ENCODE measurements at places on chromosomes 11 and 22.

GRCh38 chr11:130670200-130670599, 221.8 kb downstream of the ADAMTS15 start:
- no peak for DNase-seq

DNA sequence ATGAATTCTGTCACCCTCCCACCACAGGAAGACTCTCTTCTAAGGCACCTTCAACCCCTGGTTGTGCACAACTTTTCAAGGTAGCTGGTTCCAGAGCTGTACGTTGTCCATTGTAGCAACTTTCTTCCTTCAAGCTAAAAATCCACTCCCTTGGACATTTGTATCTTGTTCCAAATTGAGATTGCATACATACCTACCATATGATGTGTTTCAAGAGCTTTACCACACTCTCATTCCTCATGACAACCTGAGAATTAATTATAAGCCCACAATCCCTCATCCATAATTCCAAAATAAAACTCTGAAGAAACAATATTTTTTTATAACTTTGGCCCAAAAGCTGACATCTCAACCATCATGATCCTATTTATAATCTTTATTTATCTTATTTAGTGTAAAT, 3.0 kb downstream of the OR52W1 start:
- no peak for DNase-seq

DNA sequence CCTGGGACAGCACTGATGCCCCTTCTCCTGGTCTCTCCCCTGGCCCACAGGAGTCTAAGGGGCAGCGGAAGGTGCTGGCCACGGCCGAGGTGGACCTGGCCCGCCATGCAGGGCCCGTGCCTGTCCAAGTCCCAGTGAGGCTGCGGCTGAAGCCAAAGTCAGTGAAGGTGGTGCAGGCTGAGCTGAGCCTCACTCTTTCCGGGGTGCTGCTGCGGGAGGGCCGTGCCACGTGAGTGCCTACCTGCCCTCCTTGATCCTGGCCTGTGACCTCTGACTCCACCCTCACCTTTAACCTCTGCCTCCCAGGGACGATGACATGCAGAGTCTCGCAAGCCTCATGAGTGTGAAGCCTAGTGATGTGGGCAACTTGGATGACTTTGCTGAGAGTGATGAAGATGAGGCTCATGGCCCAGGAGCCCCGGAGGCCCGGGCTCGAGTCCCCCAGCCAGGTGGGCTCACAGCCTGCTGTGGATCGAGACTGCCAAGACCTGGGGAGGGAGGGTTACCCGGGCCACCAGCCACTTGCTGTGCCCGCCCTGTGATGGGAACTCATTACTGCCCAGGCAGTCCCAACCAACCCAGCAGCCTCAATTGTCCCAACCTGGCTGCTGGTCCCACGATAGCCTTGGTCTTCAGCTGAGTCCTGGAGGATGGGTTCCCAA, 4.3 kb downstream of the EHBP1L1 start:
- DNase-seq = no peak

DNA sequence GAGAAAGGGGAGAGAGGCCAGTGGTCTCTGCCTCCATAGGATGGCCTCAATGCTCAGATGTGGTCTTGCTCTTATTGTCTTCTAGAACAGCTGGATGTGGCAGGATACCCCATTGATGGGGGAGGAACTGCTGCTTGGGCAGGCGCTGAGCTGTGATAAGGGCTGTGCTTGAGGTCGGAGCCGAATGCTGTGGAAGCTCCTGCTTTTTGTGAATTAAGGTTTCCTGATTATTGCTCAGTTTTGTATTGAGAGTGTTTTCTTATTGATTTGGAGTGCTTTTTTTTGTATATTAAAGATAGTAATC, 57.2 kb downstream of the CABIN1 start:
- no peak for DNase-seq

DNA sequence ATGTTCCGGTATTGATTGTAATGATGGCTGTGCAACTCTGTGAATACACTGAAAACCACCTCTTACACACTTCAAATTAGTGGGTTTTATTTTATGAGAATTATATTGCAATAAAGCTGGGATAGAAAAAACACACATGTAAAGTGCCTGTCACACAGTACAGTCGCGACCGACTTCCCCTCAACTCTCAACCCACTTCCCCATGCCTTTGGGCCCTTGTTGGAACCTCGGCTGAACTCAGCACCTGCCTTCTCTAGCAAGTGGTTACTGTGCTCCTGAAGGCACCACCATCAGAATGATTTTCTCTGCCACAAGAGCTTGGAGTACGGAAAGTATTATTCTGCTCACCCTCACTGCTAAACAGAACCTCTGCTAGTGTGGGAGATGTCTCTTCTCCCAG, 13.5 kb downstream of the KCNJ1 start:
- no peak for DNase-seq
